ENCODE measurements at places on chromosomes 13 and 19.

- DNase-seq = no peak
Measured at GRCh38 chr13:80921541-80921940, 580.6 kb upstream of the SPRY2 start.

- DNase-seq = no peak
Measured at GRCh38 chr13:98784666-98785065, 32.2 kb upstream of the SLC15A1 start.

GRCh38 chr19:21910318-21910717 is 74.3 kb upstream of the ZNF43 start:
- peak; percentile 8 for DNase-seq

DNA sequence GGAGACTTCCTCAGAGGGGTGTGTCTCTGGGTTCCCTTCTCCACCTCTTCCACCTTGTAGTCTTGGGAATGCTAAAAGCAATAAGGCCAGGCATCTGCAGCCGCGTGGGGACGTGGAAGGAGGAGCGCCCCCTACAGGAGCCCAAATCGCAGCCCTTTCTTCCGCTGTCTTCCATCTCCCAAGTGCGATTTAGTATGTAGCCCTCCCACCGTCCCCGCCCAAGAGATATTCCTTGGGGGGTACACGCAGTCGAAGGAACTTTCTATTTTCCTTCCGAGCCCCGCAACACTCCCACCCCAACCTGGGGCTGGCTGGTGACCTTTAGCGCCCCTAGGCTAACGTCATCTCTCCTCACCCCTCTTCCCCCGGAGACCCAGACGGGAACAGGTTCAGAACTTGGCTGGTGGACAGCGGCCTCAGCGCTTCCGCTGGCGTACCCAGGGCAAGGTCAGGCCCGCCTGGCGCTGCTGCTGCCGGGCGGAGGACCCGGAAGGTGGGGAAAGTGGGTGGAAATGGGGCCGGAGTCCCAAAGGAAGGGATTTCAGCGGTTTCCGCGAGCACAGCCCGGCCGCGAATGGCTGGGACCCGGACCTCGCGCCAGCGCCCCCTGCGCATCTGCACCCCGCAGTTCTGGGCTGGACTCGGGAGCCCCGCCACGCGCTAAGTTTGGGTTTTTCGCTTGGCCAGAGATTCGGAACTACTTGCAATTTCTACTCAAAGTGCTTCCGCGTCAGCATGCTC is 2.1 kb upstream of the PCDH8 start:
- no peak for DNase-seq

DNA sequence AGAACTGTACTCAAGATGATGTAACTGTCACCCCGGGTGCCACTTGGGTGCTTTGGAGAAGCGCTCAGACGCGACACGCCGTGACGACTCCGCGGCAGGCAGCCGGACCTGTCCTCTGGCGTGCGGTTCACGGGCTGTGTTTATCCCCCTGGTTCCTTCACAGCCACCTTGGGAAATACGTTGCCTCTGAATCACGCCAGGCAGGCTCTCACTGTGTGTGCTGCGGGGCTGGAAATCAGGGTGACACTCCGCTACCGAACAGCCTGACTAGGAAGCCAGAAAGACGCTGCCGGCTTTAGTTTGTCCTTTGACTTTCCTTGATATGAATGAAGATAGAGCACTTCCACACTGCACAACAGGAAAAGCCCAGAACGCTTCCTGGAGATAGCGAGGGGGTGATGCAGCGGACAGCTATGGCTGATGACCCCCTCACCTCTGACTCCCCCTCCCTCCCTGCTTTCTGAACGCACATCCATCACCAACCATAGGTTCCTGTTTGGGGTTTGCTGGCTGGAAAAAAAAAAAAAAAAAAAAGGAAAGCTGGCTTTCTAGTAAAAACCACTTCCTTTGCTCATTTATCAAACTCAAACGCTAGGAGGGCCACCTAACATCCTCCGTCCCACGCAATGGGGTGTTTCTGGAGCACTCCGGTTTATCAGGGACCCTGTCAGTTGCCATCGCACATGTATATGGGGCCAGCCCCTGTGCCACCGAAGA is 3.7 kb upstream of the GP6 start:
- DNase-seq = no peak

DNA sequence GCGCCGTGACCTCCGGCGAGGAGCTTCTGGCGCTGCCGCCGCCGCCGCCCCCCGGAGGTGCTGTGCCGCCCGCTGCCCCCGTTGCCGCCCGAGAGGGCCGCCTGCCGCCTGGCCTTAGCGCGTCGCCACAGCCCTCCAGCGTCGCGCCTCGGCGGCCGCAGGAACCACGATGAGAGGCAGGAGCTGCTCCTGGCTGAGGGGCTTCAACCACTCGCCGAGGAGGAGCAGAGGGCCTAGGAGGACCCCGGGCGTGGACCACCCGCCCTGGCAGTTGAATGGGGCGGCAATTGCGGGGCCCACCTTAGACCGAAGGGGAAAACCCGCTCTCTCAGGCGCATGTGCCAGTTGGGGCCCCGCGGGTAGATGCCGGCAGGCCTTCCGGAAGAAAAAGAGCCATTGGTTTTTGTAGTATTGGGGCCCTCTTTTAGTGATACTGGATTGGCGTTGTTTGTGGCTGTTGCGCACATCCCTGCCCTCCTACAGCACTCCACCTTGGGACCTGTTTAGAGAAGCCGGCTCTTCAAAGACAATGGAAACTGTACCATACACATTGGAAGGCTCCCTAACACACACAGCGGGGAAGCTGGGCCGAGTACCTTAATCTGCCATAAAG is 4.8 kb downstream of the PDX1 start:
- no peak for DNase-seq

Measured in Panc1 (cell line).